ENCODE measurements at places on chromosomes 5 and 9.

GRCh38 chr9:125969462-125969861, 222.3 kb downstream of the PBX3 start:
- no peak for DNase-seq

DNA sequence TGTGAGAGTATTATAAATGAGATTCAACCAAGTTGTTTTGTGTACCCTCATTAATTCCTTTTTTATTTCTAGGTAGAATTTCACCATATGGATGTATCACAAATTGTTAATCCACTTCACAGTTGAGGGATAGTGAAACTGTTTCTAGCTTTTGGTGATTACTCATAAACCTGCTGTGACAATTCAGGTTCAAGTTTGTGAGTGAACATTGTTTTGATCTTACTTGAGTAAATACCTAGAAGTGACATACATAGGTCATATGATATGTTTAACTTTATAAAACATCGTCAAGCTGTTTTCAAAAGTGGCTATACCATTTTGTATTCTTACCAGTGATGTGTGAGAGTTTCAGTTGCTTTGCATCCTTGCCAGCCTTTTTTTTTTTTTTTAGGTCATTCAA, 112.9 kb downstream of the CAMK4 start:
- no peak for DNase-seq

DNA sequence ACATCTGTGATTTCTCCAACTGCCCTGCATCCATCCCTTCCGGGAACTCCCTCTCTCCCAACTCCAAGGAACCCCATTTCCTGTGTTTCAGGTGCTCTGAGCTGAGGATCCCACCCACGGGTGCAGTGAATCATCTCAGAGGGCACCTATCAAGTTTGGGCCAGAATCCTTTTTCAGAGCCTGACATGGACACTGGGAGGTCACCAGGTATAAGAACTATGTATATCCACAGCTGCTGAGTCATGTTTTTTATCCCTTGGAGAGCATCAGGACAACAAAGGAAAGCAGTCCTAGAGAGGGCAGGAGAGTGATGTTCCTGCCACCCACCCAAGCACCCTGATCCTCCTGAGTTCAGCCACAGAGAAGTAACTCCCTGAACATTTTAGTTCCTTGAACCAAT, 3.8 kb downstream of the MED27 start:
- DNase-seq = no peak

DNA sequence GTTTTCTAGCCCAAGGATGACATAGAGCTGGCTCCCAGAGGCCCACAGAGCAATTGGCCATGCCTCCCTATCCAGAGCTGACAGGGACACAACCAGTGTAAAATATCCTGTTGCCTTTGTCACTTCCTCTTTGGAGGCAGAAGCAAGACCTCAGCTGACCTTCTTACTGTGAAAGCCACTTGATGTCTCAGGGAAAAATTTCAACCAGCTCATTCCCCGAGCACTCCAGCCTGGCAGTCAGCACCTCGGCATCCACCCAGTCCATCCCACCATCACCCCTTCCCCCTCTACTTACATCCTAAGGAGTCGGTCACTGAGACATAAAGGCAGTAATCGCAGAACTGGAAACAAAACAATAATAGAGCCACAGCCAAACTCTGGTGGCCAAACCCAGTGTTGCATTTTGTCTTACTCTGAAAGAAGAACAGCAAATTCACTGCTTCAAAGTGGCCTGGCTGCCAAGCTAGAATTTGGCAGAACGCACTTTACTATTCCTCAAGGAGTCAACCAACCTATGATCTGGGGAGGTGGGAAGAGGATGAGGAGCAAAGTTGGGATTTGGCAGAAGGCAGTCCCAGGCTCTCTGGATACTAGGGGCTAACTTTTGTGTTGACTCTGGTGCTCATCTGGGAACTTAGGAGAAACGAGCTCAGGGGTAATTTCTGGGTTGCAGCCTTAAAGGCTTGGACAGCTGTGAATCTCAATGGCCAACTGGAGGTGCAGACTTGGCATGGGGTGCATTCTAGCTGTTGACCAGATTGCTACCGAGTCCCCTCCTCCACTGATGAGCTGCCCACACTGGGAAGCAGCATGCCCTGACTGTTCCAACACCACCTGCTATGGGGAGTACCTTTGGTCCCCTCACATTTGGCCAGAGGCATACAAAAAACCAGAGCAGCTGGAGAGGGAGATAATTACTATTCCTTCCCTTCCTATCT, 13.6 kb downstream of the NIPAL4 start:
- DNase-seq = no peak

DNA sequence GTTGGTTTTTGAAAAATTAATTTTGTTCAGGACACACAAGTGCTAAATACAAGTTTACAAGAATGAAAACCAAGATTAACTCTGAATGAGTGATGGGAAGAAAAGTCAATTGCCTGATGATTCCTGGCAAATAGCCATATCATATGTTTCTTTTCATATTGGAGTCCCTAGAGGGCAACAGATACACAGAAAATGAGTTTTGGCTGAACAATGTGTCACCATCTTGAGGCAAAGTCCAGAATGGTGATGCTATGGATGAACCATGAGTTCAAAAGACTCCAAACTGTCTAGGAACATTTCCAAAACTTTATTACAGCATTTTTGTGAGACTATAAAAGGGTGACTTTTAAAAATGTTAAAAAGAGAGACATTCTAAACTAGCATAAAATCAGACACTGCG, 382.9 kb downstream of the TMEM161B start:
- DNase-seq = no peak

DNA sequence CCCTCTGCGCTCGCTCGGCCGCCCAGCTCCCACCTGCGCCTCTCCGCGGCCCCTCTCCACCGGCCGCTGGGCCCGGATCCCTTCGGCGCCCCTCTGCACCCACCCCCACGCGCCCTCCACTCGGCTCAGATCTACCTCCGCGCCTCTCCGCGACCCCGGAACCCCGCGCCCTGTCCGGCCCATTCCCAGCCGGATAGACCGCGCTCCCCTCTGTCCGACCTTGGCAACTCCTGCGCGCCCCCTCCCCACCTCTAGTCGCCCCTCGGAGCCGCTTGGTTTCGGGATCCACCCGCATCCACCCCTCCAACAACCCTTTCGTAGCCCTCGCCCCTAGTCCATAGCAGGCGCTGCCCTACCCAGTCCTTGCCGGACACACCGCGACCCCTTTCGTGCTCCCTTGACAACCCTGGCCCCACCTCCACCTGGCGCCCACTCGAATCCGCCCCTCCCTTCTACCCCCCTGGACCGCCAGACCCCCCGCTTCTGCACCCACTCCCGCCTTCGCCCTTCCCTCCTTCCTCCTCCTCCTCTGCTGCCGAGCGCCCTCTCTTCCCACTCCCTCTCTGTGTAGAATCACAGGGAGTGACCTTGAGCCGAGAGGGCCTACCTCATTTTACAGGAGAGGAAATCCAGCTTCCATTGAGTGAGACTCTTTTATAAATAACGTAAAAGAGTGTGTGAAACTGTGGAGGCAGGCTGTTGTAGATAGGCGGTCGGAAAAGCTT, 525 bp upstream of the AK3 start:
- peak; percentile 2 for DNase-seq

- no peak for DNase-seq
These were observed 1088.1 kb downstream of the NR2F1-AS1 start for GRCh38 chr5:92492908-92493307.

GRCh38 chr5:107331882-107332281, 338.9 kb downstream of the EFNA5 start:
- no peak for DNase-seq

DNA sequence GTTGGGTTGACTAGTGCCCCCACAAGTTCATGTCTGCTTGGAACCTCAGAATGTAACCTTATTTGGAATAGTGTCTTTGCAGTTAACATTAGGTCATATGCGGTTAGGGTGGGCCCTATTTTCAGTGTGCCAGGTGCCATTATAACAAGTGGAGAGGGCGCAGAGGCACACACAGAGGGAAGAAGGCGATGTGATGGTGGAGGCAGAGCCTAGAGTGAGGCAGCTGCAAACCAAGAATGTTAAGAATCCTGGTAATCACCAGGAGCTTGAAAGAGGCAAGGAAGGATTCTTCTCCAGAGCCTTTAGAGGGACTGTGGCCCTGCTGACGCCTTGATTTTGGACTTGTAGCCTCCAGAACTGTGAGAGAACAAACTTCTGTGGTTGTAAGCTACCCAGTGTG, 10.9 kb downstream of the GPR107 start:
- no peak for DNase-seq

DNA sequence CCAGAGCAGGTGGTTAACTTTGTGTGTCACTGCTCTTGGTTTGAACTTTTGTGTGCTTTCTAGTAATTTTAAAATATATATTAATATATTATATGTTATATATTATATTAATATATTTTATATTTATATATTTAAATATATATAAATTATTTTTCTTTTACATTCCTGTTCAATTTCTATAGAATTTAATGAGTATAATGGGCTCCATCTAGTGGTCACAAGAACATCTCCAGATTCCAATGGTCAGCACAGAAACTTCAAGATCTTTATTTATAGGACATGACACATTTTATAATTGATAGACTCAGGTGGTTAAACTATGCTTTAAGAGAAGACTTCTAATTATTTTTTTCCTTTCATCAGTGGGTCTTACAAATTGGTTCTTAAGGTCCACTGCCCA, 39.1 kb downstream of the COL23A1 start:
- no peak for DNase-seq

DNA sequence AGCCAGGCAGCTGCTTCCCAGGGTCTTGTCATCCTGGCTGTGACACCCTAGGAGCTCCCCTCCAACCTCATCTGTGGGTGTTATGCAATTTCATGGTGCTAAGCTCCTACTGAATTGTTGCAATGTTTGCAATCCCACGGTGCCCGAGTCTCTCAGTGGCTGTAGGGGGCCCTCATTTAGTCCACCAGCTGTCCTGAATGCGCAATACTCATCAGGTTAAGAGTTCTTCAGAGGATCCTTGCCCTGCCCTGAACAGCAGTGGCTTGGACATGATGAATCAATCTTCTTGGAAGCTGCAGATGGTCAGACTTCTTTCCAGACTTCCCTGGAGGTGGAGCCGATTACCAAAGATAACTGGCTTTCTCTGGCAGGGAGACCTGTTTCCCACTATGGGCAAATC, 584.1 kb downstream of the CCDC171 start:
- DNase-seq = no peak

DNA sequence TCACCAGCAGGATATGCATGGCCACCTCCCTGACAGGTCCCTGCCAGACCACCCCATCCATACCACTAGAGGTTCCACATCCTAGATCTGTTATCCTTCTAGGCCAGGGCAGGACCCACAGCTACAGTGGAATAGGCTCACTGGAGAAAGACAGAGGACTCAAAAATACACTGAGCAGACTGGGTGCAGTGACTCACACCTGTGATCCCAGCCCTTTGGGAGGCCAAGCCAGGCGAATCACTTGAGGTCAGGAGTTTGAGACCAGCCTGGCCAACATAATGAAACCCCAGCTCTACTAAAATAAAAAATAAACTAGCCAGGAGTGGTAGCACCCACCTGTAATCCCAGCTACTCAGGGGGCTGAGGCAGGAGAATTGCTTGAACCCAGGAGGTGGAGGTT, 56.5 kb upstream of the TESK1 start:
- no peak for DNase-seq

- DNase-seq = no peak
These were observed 16.2 kb upstream of the NDUFB6 start for GRCh38 chr9:32589083-32589723.

GRCh38 chr5:103505581-103506305, 56.8 kb downstream of the NUDT12 start:
- no peak for DNase-seq

- DNase-seq = no peak
These were observed 62.0 kb downstream of the MTX3 start for GRCh38 chr5:79929095-79929494.

DNA sequence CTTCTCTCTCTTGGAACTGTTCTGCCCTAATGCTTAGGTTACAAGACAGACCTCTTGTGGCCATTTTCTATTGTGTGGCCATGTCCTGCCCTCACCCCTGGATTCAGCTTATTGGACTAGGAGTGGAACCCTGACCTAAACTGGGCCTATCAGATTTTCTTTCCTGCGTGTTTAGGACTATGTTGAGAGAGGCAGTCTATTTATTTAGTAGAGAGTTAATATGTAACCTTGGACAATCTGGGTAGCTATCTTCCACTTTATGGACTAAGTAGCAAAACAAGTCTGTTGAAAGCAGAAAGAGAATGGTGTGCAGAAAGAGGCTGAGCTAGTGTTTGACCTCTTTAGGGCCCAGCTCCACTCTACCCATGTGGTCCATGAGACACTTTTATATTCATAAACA, 82.6 kb upstream of the SMIM32 start:
- DNase-seq = no peak

DNA sequence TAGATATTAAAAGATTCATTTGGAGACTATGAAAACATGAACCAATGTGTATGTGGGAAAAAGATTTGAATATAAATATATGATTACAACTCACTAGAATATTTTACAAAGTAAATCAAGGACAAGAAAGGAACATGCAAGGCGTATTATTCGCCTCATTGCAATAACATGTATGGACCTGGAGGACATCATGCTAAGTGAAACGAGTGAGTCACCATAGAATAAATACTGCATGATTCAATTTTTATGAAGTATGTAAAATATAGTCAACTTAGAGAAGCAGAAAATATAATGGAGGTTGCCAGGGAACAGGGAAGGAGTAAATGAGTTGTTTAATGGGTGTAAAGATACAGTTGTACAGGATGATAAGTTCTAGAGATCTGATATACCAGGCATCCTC, 4.9 kb downstream of the TXNDC8 start:
- no peak for DNase-seq

DNA sequence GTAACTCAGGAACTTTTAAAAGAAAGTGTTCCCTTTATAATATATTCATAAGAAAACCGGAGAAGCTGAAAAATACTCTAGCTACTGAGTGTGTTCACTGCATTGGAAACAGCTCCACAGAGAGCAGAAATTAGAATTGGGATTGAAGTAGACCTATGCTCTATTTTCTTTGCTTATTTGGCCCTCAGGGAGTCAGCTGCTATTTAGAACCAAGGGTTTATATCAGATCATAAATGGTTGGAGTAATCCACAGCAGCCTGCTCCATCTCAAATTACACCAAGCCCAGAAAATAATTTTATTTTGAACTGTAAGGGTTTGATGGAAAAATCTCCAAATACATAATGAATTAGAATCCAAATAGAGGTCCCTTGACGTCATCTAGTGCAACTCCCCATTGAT, 202.6 kb downstream of the ADAMTSL1 start:
- DNase-seq = no peak

GRCh38 chr5:20335978-20336377, 348.0 kb upstream of the CDH18 start:
- no peak for DNase-seq

- DNase-seq = no peak
These were observed 475.7 kb downstream of the EBF1 start for GRCh38 chr5:158623971-158624370.

GRCh38 chr5:150215979-150216944, 26.4 kb downstream of the SLC6A7 start:
- no peak for DNase-seq

DNA sequence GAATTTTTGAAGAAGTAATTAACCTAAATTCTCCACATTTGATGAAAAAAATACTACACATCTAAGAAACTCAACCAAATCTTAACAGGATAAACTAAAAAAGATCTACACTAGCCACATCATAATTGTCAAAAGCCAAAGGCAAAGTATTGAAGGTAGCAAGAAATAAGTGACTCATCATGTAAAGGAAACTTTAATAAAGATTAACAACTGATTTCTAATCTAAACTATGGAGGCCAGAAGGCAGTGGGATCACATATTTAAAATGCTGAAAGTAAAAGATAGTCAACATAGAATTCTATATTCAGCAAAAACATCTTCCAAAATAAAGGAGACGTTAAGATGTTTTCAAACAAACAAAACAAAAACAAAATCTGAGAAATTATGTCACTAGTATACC, 2002.9 kb downstream of the MAT2B start:
- DNase-seq = no peak

All from activated effector memory CD4-positive, alpha-beta T cell treated with Interleukin-2 at 50 U/mL for 16 hours (primary cell).